ENCODE measurements at places on chromosomes 13 and 19.

DNA sequence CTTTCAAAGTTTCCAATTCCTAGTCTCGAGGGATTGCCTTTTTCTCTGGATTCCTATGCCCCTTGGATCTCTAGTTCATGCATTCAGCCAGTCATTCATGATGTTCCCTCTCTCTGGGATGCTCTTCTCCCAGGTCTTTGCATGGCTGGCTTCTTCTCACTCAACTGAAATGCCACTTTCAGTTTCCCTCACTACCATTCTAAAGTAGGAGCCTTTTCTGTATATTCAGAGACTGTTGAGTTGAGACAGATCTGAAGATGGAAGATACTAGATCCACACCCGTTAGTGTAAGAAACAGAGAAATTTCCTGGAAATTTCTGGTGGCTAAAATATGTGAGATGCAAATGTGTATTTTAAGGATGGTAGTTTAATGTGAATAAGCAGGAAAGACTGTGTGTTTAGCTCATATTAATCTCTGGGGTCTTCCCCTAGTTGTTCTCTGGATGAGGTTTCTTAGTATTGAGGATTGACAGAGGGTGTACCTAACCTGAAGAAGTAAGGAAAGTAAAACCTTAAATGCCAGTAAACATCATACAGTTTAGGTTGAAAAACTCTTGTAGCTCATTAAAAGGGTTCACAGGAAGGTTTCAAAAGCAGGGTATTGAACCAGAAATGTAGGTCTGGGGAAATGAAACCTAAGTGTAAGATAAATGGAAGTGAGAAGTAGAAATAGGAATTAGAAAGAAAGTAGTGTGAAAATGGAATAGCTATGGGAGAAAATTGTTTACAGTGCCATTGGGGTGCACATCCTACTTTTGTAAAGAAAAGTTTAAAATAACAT lies 331.3 kb downstream of the NDFIP2 start:
- DNase-seq: no peak

DNA sequence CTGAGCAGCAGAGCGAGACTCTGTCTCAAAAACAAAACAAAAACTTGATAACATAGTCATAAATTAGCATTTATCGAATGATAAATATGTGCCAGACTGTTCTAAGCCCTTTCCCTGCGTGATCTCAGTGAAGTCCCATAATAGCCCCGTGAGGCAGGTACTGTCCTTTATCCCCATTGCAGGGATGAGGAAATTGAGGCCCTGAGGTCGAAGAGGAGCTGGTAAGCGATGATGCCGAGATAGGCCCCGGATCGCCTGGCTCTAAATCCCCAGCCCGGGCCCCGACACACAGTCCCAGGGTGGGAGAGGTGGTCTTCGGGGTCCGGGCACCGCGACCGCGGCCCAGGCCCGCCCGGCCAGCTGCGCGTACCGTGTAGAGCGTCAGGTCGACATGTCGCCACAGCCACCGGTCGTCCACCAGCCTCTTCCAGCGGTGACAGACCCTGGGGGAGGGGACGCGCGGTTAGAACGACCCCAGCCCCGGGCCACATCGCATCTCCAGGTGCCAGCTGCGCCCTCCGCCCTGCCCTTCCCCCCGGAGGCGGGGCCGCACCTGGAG lies 625 bp downstream of the FBXL12 start:
- no peak for DNase-seq

- DNase-seq: no peak
Measured at GRCh38 chr13:97388373-97388772, 45.6 kb upstream of the RAP2A start.

GRCh38 chr13:113077953-113078901 lies 27.4 kb upstream of the F7 start:
- no peak for DNase-seq

DNA sequence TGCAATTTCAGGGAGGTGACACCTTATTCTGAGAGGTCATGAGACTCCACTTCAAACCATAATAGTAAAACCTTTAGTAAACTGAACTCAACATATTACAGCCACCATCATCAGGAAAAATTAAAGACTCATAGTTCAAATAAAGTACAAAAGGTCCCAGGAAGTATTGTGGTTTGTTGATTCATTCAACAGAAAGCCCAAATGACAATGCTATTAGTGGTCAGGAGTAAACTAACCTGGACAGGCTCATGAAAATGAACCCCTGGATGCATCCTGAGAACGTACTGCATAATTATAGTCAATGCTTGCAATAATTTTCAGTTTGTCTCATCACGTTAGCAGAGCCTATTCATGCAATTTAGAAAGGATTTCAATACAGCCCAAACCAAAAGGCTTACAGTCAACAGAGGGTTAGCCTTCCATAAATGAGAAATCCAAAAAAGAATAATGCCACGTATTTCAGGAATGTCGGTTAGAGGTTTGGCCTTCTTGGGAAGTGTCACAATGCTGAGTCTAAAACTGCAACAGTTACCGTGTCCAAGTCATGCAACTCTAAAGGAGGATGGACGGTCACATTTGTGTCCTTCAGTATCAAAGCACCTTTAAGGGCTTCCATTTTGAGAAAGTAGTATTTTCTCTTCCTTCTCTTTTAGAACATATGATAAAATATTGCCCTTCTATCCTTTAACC lies 280.8 kb downstream of the ABCC4 start:
- no peak for DNase-seq

- DNase-seq: no peak
Measured at GRCh38 chr19:32129141-32129540, 216.3 kb upstream of the ZNF507 start.

DNA sequence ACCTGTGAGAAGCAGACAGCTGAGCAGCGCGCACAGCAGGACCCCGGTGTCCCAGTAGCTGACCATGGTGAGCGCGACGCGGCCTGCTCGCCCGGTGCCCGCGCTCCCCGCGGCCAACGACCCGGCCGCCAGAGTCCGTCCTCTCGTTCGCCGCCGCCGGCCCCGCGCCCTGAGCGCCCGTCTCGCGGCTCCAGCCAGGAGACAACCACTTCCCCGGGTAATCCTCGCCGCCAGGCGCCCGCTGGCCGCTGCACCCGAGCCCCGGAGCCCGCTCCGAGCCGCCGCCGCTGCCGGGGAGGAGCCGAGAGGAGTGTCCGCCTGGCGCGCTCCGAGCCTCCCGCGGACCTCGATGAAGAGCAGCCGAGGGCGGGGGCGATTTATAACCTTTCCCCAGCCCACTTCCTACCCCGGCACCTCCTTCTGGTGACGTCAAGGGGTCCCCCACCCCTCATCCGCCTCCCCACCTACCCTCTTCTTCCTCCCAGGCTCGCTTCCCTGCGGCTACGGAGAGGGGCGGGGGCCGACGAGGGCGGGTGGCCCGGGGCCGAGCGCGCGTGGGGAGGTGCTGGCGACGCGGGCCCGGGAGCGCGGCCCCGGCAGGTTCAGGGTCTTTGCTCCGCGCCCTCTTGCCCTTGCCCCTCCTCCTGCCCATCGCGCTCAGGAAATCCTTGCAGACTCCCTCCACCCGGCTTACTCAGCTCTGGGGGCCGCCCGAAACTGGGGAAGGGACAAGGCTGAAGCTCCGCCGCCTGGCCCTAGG lies at the start of gene FLT1:
Gene FLT1 (minus strand): TSS at position 351 of the 760 bp plus-strand sequence. CDS start 285 bp downstream, at position 66.
- DNase-seq: peak; percentile 65

GRCh38 chr19:39194832-39195542 lies 1.8 kb upstream of the NCCRP1 start:
- no peak for DNase-seq

- DNase-seq: no peak
Measured at GRCh38 chr13:33260168-33261098, 25.1 kb downstream of the STARD13 start.

GRCh38 chr13:40026741-40027140 lies 371.3 kb downstream of the COG6 start:
- DNase-seq: no peak

DNA sequence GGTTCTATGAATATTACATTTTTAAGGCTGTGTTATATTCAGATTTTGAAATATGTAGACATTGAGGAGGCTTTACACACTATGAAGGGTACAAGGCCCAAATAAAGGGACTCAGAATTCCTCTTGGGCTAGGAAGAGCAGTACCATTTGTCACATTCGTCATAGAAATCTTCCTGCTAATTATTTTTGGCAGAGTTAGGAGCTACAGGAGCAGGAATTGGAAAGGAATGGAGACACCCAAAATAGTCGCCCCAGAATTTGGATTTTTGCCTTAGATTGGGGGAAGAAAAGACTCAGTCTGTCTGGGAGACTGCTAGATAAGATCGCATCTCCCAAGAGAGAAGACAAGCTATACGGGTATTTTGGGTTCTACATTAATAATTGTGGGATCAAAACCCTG lies 176.4 kb upstream of the DACH1 start:
- DNase-seq: no peak

DNA sequence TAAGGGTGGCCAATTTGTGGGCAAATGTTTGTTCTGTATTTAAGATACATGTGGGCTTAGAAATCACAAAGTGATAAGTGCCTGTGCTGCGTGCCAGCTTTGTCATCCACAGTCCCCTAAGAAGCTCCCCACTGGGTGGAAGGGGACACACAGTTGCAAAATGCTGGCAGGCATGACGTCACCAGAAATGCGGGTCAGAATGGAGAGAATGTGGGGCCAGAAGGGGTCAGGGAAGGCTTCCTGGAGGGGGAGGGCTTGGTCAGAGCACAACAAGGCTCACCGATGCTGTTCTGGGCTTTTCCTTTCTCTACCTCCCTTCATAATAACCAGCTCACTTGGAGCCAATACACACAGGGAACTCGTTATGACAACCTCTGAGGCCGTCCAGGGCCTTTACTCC lies 207.3 kb downstream of the URI1 start:
- no peak for DNase-seq

DNA sequence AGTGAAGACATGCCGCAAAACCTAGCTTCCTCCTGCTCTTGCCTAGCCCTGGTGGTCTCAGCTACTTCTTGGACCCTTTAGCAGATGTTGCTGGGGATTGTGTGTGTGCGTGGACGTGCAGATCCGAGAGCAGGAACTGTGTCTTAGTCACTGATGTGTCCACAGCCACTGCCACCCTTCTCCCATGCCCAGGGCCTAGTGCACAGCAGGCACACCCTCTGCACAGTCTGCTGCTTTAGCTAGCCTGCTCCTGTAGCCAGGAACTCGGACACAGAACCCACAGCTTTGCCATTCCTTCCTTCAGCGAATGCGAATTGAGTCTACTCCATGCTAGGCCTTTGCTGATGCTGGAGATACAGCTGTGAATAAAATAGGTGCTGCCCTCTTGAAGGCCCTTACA lies 2.3 kb downstream of the CLPTM1 start:
- DNase-seq: no peak

GRCh38 chr13:71865874-71866334 lies 1.1 kb downstream of the DACH1 start:
- DNase-seq: peak; percentile 13

DNA sequence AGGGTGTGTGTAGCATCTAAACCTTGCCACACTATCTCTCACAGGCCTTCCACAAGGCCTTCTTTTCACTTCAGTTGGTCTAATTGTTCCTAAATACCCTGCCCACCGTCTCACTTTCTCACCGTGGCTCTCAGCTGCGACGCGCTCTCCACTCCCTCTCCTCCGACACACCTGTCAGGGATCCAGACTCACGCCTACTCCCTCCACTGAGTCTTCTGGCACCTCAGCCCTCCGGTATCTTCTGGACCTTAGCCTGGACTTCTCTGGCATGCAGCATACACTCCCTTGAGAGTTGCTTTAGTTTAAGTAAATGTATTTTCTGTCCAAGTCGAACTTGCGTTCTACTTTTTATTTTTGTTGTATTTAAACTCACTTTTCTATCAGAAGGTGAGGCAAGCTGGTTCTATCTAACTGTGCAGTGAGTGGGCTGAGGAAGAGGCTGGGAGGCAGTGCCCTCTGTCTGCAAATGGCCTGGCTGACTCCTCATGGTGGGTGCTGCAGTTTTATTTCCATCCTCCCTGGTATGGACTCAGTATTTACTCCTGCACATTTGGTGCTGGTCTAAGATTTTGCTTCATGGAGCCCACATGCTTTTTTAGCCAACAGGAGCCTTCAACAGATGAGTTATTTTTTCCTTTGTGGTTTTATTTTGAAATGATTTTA lies 28.5 kb upstream of the ARGLU1 start:
- DNase-seq: no peak

Measured in AG08396 (cell line).